NCI-H69 (cell line): ENCODE measurements at places on chromosomes 16 and 17.

- peak; percentile 89 for DNase-seq
Observed at GRCh38 chr16:381789-382717, at the start of gene PGAP6. Gene PGAP6 (minus strand): TSS chr16:381978. CDS start chr16:381821, 157 bp downstream.

GRCh38 chr17:57084361-57084801 is 665 bp upstream of the AKAP1 start:
- DNase-seq, result no peak

DNA sequence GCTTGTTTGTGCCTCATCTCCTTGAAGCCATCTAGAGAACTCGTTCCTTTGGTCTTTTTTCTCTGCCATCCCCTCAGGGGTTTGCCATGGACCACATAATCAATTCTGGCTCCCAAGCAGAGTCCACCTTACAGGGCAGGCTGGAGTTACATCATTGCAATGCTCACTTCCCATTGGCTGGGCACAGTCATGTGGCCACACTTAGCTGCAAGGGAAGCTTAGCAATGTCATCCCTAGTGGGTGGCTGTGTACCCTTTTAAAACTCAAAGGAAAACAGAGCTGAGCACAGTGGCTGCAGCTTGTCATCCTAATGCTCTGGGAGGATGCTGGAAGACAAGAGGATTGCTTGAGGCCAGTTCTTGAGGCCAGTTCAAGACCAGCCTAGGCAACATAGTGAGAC is 41.9 kb upstream of the POLR3E start:
- DNase-seq, result no peak

DNA sequence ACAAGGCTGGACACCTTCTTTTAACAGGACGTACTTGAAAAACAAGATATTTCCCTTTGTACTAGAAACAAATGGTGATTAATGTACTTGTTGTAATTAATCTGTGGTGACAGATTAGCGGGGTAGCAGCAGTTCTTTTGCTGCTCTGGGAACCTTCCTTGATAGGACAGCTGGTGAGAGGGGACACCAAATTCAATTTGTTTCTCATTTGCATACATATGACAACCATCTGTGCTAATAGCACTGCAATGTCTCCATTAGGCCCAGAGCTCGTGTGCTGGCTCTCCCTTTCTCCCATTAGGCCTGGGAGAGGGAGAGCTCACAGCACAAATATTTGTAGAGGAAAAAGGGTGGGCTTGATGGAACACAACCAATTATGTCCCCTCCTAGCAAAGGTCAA is 221.0 kb upstream of the HS3ST3A1 start:
- DNase-seq, result no peak

DNA sequence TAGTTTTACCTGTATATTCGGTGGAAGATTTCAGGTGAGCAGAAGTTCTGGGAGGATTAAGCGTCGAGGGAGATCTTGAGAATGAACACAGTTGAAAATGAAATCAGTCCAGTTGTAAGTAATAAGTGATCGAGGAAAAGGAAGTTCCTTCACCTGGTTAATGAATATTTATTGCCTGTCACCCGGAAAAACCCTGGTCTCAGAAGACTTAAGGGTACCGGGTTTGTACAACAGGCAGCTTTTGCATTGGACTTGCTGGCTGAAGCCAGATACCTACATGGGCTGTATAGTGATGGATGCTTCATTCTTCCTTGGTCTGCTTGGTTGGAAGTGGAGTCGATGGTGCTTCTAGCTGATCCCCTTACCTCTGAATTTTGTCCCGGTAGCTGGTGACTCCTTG is 72.7 kb downstream of the PRKCA start:
- peak; percentile 64 for DNase-seq

GRCh38 chr17:2782055-2782454 is 14.2 kb upstream of the RAP1GAP2 start:
- peak; percentile 30 for DNase-seq
